ENCODE measurements at places on chromosomes 4 and X.

- no peak for DNase-seq
Measured at GRCh38 chrX:47628982-47629381, 748 bp downstream of the CFP start.

DNA sequence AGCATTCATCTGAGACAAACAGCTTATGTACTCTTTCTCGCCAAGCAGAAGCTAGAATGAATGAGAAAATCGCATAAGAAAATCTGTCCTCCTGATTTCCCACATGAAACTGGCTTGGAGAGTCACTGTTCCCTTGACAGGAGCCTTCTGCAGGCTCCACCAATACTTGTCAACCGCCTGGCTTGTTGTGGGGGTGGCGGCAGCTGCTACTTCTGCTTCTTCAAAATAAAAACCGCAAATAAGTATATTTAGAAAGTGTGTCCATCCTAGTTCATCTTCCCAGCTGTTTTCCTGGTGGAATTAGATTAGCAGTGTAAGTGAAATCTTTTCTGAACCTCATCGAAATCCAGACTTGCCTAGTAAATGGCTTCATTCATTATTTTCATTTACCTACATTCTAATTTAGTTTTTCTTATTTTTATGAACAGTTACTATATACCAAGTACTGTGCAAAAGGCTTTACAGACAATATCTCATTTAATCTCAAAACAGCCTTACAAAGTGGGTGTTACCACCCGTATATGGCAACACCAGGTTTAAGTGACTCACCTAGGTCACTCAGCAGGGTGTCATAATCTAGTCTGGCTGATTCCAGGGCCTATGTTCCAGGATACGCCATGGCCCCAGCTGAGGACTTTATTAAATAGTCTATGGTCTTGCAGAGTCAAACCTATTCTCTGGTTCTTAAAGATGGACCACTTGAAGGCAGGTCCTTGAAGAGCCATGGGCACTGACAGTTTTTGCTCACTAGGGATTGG is 104.6 kb upstream of the IGFBP7 start:
- DNase-seq: no peak

DNA sequence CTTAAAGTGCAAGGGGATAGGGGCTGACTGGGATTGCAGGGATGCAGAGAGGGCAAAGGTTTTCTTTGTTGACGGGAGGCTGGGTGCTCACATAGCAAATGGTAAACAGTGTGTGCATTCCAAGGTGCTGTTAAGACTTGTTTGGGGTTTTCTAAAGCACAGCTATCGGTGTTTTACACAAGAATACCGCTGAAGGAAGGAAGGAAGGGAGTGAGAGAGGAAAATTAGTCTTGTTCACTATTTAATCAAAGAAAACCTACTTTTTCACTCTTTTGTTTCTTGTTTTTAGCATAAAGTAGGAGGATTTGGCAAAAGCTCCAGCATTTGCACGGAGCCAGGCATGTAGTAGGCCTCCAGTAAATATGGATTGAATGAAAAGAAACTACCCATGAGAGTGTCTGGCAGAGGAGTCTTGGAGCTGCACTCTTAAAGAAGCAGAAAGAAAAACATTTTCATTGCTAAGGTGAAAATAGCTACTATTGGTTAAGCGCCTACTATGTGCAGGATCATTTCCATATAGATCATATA is 99.7 kb downstream of the FIP1L1 start:
- no peak for DNase-seq

- no peak for DNase-seq
Measured at GRCh38 chrX:18003876-18004275, 142.8 kb upstream of the RAI2 start.

- peak; percentile 24 for DNase-seq
Measured at GRCh38 chr4:61200916-61201526, 895 bp downstream of the ADGRL3 start.

- no peak for DNase-seq
Measured at GRCh38 chr4:112747036-112747435, 110.1 kb downstream of the LARP7 start.

- no peak for DNase-seq
Measured at GRCh38 chr4:89222170-89222569, 85.4 kb downstream of the GPRIN3 start.

GRCh38 chr4:121187206-121187605 is 23.1 kb upstream of the TNIP3 start:
- no peak for DNase-seq

- DNase-seq: no peak
Measured at GRCh38 chr4:173572493-173573129, 42.6 kb upstream of the HAND2 start.

GRCh38 chr4:15982842-15983524 is 20.0 kb upstream of the FGFBP2 start:
- DNase-seq: no peak

- no peak for DNase-seq
Measured at GRCh38 chr4:6918338-6918737, 8.7 kb downstream of the TBC1D14 start.

DNA sequence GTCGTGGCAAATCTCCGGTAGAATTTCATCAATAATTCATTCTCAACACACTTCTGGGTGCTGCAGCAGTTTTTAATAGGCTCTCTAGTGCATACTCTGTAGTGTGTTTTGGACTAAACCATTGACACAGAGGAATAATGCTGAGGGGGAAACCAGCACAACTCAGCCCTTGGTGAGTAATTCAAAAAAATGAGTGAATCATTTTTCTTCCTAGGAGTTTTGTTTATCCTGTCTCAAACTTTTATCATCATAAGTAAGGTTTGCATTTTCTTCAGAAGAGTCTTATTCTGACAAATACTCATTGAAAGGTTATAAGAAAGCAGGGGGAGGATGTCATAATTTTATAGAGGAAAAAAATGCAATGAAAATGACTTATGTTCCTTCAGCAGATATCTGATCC is 2542.7 kb downstream of the PCDH7 start:
- no peak for DNase-seq

- no peak for DNase-seq
Measured at GRCh38 chr4:1398681-1399507, 7.3 kb downstream of the NKX1-1 start.

DNA sequence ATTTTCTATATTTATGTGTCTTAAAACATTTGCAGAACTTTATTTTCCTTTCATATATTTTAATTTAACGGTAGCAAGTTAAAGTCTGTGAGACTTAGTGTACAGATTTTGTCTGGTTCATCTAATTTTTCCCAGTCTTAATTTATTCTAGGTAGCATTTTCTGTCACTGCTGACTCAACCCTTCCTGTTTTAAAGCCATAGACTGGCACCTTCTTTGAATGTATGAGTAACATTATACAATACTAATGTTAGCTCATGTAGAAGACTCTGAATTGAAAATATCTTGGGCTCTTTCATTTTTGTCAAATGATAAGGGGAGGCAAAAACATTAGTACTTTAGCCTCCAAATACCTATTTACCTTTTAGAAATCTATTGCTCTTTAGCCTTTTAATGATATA is 43.6 kb downstream of the BLTP1 start:
- DNase-seq: no peak

- no peak for DNase-seq
Measured at GRCh38 chr4:181200076-181200475, 1043.1 kb upstream of the TENM3 start.

DNA sequence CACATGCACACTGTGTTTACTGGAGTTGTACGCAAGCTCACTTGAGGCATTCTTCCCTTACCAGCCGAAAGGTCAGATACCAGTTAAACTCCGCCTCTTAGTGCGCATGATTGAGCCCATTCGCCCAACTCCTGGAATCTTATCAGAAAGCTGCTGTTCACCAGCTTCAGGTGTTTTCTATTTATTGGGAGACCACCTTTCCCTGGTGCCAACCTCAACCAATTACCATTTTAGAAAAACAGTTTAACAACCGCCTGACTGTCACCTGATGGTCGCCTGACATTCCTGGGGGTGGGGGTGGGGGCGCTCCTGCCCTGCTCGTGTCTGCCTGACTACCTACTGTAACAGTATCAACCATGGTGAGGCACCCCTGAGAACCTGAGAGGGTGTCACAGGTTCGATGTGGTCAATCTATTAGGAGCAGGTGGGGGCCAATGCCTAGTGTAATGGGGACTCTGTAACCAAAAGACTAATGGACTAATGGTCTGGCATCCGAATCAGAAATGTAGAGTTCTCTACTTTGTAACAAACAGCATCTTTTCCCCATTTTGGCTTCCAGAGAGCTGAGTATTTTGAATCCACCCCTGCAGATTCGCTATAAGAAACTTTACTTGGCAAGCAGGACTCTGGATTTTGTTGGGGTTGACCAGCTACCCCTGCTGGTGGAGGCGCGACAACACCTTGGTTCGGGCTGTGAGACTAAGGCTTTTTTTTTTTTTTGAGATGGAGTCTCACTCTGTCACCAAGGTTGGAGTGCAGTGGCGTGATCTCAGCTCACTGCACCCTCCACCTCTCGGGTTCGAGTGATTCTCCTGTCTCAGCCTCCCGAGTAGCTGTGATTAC is 58.2 kb upstream of the ZNF157 start:
- DNase-seq: no peak

GRCh38 chr4:37827030-37827685 is 672 bp downstream of the PGM2 start:
- no peak for DNase-seq
